WERI-Rb-1 (cell line): ENCODE measurements at places on chromosomes 1 and 21.

- no peak for DNase-seq
Measured at GRCh38 chr1:234647758-234648157, 37.8 kb upstream of the IRF2BP2 start.

DNA sequence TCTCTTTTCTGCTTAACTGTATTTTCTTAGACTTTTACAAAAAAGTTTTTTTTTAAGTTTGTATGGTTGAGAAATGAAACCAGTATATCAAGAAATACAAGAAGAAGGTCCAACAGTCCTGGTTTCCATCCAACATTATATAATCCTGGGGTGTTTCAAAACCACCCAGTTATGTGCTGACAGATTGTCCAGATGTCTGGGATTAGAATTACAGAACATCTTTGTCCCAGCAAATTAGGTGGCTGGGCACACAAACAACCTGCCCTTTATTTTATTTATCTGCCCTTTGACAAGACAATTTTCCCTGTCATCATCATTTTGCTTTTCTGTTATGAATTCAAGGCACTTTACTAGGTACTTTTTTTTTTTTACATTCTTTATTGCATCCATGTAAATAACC is 622.1 kb downstream of the PLPP3 start:
- DNase-seq, result no peak

DNA sequence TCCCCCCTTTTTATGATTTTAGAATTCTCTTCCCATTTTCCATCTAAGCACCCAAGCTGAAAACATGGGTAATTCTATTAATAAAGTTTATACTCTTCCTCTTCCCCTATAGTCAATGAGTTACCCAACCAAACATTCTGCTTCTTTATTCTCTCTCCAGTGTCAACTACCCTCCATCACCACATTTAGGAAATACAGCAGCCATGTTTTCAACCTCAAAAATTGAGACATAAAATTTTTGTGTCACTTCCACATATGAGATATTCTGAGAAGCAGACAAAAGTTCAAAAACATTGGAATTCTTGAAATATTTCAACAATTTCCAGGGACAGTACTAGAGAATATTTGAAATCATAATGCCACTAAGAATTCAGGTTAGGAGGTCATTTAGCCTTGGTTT is 64.8 kb upstream of the ATP1A1 start:
- DNase-seq, result no peak

GRCh38 chr1:192530254-192530653 is 45.3 kb upstream of the RGS1 start:
- no peak for DNase-seq

DNA sequence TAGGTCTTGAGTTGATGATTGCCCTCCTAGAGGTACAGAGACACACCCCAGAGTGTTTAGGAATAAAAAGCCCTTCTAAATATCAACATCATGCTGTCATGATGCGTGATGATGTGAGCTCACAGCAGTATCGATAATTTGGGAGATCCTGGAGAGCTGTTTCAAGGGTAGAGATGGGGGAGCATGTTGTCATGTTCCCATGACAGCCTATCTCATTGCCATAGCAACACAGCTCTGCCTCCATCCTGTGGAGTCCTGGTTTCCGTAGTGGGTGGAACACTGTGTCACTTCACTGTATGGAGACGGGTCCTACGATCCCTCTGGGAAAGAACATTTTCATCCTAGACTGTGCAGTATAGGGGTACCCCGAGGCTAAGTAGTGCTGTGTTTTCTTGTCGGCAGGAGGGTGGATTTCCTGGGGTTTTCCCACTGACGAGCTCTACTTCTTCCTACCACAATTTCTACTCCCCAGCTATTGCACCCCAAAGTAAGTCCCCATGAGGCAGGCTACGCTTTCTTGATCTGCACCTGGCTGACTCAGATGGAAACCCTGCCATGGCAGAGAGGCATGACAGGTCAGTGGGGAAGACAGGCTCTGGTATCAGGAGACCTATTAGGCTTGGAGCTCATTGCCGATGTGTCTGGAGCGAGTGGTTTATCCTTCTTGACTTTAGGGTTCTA is 7.2 kb downstream of the KISS1 start:
- DNase-seq, result no peak

- DNase-seq, result peak; percentile 79
Measured at GRCh38 chr1:3869751-3870301, 12.6 kb downstream of the DFFB start.

DNA sequence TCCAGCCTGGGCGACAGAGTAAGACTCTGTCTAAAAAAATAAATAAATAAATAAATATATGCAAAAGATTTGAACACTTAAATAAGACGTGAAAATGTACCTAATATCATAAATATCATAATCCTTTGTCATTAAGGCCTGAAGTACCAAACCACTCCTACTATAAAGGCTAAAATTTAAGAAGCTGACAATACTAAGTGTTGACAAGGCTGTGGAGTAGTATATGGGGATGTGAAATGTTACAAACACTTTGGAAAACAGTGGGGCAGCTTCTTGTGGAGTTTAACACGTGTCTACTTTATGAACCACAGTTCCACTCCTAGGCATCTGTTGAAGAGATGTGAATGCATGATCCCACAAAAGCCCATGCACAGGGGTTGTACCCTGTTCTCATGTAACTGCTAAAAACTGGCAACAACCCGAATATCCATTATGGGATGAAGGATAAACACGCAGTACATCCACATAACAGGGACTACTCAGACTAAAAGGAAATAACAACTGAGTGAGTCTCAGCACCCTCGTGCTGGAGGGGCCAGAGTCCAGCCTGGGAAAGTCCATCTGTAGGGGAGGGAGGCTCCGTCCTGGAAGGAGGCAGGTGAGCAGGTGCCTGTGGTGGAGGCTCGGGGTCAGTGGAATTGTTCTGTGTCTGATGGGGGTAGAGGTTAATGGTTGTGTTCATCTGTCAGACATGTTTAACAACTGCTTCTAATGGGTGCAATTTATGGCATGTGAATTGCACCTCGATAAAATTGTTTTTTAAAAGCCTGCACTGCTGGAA is 6.7 kb upstream of the SLC19A1 start:
- DNase-seq, result no peak

DNA sequence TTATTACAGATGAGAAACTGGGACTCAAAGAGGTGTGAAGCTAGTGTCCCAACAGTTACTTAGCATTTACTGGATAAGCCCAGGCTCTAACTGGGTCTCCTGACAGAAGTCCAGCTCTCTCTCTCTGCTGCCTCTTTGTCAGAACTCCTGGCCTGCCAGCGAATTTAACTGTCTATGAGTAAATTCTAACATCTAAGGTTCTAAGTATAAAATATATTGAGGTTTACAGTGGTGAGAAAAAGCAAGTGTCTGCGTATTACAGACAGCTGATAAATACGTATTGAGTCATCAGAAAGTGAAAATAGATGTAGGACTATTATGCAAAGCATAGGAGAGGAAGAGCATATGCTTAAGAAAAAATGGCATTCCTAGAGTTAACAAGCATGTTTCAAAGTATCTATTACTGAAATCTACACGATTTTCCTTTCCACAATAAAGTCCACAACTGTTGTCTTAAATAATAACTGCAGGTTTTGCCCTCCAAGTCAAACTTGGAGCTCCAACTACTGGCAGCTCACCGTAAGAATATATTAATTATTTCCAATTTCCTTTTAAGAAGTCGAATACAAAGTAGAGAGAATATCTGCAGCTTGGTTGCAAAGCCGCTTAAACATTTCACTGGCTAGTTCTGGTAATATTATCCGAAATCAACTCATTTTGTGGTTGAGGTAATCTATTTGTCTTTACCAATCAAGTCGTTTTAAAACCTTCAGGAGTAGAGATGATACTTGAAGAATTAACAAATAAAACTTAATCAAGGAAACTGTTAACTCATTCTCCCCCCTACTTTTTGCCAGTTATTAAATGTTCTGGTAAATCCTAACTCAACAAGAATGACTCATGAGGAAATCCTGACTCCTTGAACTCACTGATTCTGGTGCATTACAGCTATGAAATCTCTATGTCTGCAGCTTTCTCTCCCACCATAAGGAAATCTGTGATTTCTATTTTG is 1.4 kb upstream of the RGS2 start:
- DNase-seq, result no peak

- no peak for DNase-seq
Measured at GRCh38 chr21:46606427-46606813, 1.5 kb upstream of the S100B start.

DNA sequence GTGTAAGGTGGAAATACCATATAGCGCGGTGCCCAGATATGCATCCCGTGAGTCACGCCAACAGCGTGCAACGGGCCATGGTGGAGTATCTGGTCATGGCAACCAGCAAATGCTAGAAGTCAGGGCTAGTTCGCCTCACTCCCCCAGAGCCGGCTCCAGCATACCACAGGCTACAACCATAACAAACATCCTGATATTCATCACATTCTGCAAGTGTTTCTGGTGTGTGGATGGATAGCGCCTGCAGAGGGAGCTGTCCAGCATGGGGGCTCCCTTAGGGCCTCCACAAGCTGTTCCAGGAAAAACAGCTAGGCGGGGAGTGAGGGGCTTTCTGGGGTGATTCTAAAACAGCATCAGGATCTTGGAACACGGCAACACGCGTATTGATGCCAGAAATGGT is 6.8 kb downstream of the C1orf198 start:
- DNase-seq, result no peak

DNA sequence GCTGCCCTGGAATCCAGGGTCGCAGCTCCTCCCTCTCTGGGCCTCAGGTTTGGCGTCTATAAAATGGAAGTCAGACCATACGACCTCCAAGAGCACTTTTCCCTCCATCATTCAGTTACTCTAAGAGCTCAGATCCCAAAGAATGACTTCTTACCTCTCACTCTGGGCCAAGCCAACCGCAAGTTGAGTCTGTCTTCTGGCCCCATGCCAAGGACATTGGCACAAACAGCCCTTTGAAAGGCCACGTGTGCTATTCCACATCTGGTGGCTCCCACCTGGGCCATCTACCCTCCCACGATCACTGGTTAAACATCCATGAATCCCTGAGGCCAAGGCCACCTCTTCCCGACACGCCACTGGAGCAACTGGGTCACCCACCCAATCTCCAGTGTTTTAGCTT is 12.4 kb downstream of the SLC2A7 start:
- DNase-seq, result no peak

DNA sequence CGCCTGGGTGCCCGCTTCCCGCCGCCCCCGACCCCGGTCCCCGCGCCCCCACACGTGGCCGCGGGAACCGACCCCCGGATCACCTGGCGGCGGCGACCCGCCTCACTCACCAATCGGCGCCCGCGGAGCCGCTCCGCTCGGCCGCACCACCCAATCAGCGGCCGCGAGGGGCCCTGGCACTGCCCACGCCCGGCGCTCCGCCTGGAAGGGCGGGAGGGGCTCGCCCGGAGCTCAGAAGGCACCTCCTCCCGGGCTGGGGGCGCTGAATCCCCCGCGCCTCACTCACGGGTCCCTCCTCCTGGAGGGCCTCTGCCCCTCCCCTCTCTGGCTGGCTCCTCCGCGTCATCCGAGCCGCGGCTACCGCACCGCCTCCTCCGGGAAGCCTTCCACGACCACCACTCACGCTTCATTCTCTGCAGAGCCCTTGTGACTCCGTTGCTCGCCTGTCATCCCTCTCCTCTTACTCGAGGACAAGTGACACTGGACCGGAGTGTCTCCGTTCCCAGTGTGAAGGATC is 374 bp downstream of the SH2D5 start:
- DNase-seq, result peak; percentile 76

GRCh38 chr1:242224461-242224860 is 225.6 kb upstream of the MAP1LC3C start:
- no peak for DNase-seq

- DNase-seq, result no peak
Measured at GRCh38 chr1:205124726-205125125, 2.9 kb upstream of the RBBP5 start.

- peak; percentile 48 for DNase-seq
Measured at GRCh38 chr1:104648269-104648691, 898.6 kb downstream of the AMY1C start.

DNA sequence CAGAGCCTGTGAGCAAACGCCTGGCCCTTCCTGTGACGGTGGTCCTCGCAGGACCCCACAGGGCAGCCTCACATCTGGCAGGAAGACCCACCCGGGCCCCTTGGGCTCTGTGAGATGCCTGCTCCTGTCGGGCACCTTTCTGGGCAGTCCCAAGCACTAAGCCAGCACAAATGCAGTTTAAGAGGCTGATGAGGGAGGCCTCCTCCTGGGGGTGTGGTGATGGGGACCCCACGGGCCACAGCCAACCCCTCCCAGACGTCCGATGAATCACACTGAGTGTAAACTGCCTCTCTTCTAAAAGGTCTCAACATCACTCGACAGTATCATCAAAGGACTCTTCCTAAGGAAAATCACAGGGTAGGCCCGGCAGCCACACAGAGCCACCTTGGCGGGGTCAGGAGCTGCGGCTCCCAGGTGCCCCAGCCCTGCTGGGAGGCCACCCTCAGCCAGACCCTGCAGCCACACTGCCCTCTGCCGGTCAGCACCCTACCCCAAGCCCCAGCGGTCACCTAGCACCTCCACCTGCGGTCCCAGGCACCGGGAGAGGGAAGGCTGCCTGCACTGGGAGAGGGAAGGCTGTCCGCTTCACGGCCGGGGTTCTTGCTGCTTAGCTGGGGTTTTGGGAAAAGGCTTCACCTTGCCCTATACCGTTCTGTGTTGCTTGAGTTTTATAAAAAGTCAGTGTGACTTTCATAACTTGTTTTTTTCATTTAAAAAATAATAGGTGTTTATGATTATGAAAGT is 3.9 kb upstream of the PRKCZ start:
- DNase-seq, result peak; percentile 92

DNA sequence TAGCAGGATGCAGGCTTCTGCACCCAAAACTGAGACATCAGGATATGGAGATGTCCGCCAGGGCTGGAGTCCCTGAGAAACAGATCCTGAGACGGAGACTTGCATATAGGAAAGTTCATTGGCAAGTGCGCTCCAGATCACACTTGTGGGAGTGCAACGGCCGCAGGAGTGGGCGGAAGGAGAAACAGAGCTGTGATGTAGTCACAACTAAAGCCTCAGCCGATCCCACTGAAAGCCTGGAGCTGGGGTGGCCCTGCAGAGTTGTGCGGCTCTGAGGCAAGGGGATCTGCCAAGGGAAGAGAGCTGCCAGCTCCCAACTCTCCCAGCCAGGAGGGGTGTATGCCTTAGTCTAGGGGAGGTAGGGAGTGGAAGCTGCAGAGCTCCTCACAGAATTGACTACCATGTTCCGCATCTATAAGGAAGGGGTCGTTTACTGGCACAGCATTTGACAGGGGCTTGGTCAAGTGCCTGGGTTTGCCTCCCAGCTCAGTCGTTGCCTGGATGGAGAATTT is 42.1 kb upstream of the PLA2G2C start:
- no peak for DNase-seq

- DNase-seq, result peak; percentile 12
Measured at GRCh38 chr1:98045211-98045766, 124.5 kb upstream of the DPYD start.

GRCh38 chr21:41446586-41446985 is 20.5 kb downstream of the MX1 start:
- DNase-seq, result no peak
